GDM1 (cell line): ENCODE measurements at places on chromosomes 2 and 18.
A peak's percentile ranks its signal among the peaks of the same experiment; 100 is the strongest.

DNA sequence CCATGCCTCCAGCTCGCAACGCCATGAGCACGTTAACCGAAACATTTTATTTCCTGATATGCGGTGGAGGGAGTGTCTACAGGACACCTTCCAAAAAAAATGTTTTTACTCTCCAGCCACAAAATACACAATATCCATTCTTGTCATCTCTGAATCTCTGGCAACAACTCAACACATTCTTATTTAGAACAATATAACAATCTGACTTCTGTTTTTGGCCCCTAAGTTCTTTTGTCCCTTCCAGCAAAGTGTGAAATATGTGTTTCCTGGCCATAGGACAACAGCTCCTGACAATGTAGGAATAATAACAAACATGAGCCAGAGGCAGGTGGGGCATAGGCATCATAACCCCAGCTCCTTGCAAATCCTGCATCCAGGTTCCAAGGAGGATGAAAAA is 163.0 kb downstream of the DDX1 start:
- DNase-seq, result no peak

DNA sequence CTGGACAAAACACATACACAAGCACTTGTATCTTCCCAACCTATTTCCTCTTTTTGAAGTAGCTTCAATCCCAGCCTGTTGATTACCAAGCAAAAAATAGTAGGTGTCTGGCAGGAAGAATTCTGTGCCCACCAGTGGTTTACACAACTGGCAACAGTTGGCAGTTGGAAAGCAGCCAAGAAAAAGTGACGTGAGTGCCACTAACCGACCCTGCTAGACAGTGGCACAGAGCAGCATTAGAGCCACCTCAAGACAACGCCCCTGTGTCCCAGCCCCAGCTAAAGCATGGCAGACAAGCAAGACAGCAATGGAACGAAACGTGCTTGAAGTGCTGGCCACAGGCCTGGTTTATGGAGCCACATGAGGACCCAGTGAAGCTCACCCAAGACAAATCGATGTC is 379.6 kb downstream of the FBXO15 start:
- peak; percentile 84 for DNase-seq

GRCh38 chr2:206217166-206217565 is 57.3 kb upstream of the ZDBF2 start:
- DNase-seq, result no peak

DNA sequence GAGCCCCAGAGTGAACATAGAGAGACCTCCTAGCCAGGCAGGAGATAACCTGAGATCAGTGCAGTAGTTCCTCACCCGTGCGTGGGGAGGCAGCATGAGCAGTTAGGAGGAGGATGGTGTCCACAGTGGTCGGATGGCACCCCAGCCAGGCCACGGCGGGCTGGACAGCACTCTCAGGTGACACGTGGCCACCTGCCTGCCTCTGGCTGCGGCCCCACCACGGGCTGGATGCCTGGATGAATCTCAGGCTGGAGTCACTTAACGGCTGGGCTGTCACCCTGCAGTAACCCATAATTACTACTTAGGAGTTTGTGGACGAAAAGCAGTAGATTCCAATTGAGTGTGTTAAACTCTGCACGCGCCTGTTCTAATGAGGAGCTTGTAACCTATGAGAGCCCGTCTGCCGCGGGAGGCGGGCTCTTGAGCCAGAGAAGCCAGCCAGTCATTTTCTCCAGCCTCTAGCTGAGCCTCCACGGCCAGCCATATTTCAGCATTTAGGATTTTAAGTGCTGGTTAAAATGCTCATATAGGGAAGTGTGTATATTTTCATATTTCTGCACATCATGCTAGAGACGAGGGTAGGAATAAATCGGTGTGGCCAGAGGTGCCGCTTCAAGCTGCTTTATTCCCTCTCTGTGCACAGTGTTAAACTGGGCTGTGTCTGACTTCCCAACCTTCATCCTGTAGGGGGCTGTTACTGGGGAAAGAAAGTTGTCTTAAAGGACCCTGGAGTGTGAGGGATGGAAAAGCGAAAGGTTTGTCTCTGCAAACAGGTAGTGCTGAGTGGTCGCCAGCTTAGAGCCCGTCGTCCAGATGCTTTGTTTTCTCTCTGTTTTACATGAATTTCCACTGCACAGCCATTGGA is 144.0 kb downstream of the GLI2 start:
- no peak for DNase-seq

DNA sequence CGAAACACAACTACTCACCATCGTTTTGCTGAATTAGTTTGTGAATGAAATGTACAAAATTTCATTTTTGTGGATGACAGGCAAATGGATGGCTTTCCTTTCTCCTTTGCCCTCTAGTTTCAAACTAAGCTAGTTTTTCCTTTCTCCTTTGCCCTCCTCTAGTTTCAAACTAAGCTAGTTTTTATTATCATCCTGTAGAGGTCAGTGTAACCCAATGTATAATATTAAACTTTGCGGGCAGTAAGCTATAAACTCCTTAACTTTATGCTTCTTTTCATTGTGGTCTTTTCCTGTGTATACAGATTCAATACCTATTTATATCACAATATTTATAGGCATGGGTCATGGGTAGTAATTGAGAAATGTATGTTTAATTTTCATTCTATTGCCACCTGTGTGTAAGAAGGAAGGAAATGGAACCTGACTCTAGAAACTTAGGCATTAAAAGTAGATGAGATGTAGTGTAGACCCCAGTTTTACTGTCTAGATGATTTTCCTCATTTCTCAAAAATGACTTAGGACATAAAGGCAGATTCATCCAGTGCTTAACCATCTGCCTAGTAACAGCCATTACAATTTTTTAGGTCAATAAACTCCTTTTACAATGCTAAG is 58.1 kb downstream of the MAP3K19 start:
- DNase-seq, result no peak

GRCh38 chr2:240151477-240152031 is 11.1 kb upstream of the OTOS start:
- DNase-seq, result no peak

DNA sequence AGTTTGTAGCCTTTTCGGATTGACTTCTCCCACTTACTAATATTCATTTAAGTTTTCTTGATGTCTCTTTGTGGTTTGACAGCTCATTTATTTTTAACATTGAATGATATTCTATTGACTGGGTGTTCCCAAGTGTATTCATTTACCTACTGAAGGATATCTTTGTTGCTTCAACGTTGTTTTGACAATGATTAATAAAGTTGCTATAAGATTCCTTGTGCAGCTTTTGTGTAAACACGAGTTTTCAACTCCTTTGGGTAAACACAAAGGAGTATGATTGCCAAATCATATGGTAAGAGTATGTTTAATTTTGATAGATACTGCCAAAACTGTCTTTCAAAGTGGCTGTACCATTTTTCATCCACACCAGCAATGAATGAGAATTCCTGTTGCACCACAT is 1200.9 kb downstream of the DSC3 start:
- no peak for DNase-seq

DNA sequence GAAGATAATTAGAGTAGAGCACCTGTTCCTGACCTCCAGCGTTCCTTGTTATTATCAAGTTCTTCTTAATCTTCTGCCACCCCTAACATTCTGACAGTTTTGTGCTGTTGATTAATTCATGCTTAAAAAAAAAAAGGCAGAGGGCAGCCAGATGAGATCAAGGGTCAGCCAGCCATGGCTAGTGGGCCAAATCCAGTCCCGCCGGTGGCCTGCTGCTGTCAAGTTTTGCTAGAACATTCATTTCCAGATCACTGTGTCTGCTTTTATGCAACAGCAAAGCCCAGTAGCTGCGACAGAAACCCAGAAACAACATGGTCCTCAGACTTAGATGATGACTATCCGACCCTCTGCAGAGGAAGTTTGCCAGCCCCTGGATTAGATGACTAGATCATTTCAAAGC is 101.6 kb downstream of the RNF144A start:
- DNase-seq, result no peak

DNA sequence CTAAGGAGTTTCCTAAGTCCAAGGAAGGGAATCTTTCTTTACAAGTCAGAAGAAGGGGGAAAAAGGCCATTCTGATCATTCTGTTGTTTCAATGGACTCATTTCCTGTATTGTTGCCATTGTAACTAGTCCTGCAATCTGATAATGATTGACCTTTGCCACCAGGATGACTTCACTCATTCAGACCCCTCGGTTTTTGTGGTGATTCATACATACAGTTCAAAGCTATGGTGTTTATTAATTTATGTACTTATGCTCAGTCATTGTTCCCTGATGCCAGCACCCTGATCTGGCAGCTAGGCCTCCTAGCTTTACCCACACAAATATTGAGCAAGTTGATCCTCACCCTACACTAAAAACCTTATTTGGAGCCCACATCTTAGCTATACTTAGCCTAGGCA is 57.6 kb upstream of the ZNF519 start:
- no peak for DNase-seq

GRCh38 chr2:43478412-43479086 is 117.3 kb downstream of the THADA start:
- DNase-seq, result no peak

GRCh38 chr2:46814160-46814961 is 101.2 kb downstream of the MCFD2 start:
- peak; percentile 28 for DNase-seq

DNA sequence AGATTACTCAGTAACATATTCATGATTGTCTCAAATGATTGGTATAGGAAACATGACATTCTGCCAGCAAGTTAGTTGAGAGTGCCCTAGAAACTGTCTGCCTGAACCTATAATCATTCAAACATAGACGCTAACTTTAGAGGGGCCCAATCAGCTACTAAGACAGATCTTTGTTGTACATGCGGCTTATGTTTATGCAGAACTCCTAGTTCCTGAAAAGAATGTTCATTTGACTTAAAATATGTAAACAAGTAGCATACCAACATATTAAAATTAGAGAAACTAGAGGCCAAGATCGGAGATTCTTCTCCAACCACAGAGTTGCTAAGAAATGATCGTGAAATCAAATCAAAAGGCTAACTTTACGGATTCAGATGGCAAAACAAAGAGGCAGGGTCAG is 4.2 kb upstream of the METAP1D start:
- no peak for DNase-seq

- no peak for DNase-seq
These were observed 15.5 kb upstream of the NFU1 start for GRCh38 chr2:69452687-69453086.

DNA sequence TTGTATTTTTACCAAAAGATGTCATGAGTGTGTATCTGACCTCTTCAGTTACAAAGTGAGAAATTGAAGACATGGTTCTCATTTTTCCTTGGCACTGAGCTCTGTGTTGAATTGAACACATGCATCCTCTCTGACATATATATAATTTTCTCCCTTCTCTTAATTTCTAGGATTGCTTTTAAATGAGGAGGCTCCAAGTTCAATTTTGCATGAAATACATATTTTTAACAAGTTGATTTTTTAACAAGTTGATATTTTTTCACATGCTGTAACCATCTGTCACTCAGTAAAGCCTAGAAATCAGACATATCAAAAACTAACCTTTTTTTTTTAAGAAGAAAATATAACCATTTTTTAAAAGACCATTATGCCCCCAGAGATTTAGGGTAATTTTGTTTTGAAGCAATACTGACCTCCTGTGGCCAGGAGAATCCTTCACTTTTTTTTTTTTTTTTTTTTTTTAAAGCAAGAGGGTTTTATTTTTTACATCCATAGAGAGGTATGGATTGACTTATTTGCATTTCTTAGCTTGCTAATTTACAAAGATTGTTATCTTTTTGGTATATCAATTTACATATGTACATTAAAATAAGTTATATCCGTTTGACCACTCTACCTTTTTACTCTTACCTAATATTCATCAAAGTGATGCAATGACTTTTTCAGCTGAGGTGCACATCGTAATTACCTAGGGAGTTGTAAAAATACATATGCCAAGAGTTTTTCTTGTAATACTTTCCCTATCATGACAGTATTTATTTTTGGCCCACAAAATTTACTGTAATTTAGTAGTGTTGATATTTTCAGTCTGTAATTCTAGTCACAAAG is 161.8 kb downstream of the SOCS6 start:
- DNase-seq, result no peak

DNA sequence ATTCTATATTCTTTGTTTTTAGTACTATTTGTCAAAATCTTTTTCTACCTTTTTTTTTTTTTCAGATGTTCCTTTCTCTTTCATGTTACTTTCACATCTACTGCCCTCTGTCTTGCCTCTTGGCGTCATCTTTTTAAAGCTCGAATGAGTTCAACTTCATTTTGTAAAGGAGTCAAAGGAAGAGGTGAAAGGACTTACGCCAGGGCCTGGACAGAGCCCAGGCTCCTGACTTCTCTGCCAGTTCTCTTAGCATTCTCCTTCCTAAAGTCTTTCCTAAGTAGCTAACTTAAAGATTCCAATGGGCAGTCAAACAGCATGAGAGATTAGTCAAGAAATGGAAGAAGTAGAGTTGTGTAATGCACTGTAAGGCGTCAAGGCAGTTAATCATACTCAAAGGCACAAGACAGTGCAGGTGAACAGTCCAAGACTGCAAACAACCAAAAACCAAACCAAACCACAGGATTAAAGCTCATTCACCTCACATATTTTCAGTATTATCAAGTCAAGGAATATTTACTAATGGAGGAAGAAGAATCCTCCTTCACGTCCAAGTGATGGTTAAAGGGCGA is 301.7 kb downstream of the TCF4 start:
- DNase-seq, result no peak

DNA sequence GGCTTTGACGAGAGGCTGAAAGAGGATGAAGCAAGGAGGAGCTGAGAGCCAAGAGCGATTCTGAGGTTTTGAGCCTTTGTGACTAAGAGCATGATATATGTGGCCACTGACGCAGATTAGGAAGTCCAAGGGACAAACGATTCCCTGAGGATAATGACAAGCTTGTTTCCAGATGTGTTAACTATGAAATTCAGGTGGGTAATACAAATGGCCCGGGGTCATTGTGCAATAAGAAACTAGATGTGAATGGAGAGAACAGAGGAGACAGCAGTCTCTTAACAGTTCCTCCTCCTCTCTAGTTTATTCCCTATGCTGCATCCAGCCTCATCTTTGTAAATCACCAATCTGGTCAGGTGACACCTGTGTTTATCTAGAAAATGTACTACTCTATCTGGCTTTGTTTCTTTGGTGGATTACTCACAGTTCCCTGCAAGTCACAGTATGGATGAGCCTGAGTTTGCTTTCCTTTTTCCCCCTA is 84.2 kb downstream of the SOCS6 start:
- no peak for DNase-seq

GRCh38 chr2:130327703-130328527 is 14.8 kb upstream of the IMP4 start:
- no peak for DNase-seq

DNA sequence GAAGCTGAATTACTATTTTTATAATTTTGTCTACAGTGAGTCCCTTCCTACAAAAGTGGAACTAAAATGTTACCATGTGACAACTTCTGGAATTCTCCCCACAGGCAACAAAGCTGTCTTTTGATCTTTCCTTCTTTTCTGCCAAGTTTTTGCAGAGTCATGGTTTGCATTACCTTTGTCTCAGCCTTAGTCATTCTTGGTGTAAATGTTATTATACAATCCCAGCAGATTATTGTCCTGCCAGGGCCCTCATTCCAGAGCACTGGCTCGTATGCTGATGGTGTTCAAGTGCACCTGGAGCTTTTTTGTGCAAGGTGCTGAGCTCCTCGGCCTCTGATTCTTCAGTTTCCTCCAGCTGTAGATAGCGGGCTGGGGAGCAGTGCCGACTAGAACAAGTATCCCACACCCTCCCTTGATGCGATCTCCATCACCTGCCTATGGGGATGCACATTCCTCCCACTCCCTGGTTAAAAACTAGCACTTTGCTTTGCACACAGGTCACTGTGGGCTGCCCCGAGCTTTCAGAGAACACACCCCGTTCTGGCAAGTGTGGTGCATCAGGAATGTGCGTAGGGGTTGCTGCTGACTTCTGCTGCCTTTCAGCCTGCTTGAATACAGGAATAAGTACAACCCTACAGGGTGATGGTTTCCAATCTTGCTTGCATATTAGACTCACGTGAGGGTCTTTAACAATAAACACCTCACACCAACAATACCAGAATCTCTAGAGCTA is 263.6 kb downstream of the RNF144A start:
- no peak for DNase-seq
